ENCODE measurements at places on chromosomes 11 and 22. TPM values are rescaled to one million over a fixed set of nuclear protein-coding genes. Genes with fewer than 3 reads are reported as not detected.

YIF1A gene
- total RNA-seq = 78.9 TPM

EML3 gene
- total RNA-seq = 4.6 TPM

GRCh38 chr22:50150161-50151129 is 20.1 kb upstream of the PANX2 start:
- no peak for DNase-seq

ZNF280A gene
- total RNA-seq = 2.9 TPM

DNA sequence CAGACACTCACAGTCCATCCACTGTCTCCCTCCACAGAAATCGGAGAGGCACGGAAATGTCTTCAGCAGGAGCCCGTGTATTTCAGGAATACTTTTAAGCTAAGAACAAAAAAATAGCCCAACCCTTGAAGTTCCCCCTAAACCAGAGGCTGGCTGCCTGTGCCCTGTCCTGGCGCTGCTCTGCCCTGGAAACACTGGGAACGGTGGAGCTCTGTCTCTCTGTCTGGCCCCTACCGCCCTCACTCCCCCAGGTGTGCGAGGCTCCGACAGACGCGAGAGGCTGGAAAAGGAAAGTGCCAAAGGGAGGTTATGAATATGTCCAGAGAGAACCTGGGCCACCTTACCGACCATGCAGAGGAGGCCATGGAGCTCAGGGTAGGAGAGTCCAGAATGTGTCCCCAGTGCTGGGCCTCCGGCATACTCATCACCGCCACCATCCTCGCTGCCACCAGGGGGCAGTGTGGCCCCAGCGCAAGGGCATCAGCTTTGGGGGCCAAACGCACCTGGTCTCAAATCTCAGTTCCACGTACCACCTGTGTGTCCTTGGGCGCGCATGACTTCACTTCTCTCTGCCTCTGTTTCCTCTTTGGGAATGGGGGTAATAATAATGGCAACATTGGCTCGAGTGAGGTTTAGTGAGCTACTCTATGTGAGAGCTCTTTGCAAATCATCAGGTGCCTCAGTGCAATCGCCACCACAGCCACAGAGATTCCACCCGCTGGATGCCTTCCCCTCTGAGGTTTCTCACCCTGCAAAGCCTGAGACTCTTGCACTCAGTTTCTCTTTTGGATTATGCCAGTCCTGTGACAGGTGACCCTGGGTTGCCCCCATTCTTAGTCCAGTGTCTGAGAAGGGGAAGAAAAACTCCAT is 10.4 kb upstream of the SLCO2B1 start:
- peak; percentile 47 for DNase-seq

DDTL gene
- not detected for total RNA-seq

SYT12 gene
- total RNA-seq = not detected

- DNase-seq = no peak
Observed at GRCh38 chr11:63709336-63709884, 28.1 kb downstream of the RTN3 start.

GRCh38 chr11:16876837-16877236 is 137.4 kb downstream of the PLEKHA7 start:
- DNase-seq = no peak

- DNase-seq = no peak
Observed at GRCh38 chr22:44383652-44384562, 71.2 kb upstream of the SHISAL1 start.

DNA sequence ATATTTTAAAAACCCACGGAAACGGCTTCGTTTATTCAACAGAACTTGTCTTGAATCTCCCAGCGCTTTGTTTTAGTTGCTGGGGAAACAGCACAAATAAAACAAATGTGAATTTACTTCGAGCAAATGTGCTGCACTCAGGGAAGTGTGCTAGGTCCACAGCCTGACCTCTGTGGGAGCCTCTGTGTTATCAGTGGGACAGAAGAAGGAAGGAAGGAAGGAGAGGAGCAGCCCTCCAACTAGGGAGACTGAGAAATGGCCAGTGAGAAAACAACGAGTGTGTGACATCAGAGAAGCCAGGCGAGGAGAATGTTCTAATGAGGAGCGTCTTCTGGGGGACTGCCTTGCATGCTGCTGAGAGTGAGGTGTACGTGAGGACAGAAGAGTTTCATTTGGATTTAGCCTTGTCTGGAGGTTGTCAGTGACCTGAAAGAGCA is 42.7 kb downstream of the PPP6R3 start:
- DNase-seq = no peak

DNA sequence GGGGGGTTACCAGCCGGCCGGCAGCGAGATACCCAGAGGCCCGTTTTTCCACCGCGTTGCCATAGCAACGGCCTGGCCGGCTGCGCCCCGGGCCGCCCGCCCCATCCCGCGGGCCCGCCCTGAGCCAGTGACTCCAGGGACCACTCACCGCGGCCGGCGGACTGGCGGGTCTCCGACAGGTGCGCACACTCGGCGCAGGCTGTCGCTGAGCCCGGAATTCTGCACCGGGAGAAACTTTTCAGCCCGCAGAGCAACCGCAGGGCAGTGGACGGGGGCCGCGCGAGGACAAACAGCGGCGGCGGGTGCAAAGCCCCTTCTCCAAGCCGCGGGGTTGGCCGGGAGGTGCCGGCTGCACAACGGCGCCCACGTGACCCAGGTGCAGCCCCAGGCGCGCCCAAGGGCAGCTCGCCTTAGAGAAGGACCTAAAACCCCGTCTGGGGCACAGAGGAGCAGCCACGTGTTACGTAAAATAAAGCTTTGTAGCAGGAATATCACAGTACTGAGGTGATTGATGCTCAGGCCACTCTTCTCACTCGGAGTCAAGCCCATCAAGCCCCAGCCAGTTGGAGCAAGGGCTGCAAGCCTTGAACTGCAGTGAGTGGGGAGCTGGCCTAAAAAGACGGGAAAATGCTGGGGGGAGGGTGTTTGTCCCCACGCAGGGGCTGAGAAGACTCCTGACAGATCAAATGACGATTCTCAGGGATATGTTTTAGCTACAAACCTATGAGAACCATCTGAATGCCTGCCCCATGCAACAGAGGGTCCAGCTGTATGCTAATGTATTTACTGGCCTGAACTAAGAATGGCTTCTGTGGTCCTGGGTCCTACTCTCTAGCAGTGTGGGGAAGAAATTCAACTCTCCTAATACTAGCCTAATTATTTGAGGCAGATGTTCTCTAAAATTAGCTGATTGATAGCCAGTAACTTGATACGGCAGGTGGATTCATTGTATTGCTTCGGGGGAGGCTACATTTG is at the start of gene STK33:
STK33 (minus strand) TSS at position 294 of the 975 bp plus-strand sequence. CDS start 119,323 bp downstream, outside the sequence.
- peak; percentile 43 for DNase-seq

GRCh38 chr11:12724301-12725054 is 50.3 kb downstream of the TEAD1 start:
- DNase-seq = peak; percentile 64

- no peak for DNase-seq
Observed at GRCh38 chr11:63840356-63841060, 1.6 kb downstream of the MARK2 start.

DNA sequence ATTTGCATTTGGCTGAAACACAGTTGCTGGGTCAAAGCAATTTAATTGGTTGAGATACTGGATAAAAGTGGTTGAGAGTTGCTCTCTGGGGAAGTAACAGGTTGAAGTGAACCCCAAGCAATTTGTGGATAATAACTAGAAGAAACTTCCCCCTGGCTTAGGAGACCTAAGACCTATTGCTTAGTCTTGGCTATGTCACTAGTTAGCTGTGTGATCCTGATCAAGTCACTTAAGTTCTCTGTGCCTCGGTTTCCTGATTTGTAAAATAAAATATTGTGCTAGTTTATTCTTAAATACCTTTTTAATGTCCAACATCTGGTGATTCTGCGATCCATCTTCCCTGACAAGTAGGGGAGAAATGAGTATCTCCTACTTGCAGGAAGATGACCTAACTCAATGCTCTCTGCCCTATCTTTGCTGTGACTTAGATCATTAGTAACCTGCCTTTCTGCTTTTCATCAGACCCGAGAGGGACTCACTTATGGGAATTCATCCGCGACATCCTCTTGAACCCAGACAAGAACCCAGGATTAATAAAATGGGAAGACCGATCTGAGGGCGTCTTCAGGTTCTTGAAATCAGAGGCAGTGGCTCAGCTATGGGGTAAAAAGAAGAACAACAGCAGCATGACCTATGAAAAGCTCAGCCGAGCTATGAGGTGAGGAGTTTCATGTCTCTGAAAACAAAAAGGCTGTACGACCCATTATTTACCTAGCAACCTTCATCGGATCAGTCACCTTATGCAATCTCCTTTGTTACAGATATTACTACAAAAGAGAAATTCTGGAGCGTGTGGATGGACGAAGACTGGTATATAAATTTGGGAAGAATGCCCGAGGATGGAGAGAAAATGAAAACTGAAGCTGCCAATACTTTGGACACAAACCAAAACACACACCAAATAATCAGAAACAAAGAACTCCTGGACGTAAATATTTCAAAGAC is 37.5 kb downstream of the EHF start:
- DNase-seq = no peak

- no peak for DNase-seq
Observed at GRCh38 chr11:57566905-57567514, 462 bp downstream of the UBE2L6 start.

DNA sequence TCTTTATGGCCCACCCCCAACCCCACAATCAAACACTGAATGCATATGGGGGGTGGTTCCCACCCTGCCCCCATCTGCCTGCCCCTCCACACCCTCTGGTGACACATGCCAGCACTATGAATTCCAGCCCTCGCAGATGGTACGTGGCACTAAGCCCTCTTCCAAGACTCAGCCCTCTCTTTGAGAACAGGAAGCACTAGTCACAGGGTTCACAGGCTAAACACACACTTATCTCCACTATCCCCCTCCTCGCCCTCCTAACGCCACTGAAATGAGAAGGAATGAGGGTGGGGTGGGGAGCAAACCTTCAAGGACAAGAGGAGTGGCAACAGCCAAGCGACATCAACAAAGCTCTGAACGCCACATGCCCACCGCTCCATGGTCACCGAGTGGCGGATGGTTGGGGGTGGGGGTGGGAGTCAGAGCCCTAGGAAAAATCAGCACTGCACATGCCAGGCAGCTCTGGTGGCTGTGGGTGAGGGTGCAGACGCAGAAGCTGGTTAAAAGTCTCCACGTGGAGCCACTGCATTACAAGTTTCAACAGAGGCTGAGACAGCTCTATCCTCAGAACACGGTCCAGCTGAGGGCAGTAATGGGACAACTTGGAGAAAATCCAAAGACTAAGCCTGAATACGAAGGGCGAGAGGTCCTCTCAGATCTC is 33.6 kb downstream of the TMEM184B start:
- no peak for DNase-seq

DNA sequence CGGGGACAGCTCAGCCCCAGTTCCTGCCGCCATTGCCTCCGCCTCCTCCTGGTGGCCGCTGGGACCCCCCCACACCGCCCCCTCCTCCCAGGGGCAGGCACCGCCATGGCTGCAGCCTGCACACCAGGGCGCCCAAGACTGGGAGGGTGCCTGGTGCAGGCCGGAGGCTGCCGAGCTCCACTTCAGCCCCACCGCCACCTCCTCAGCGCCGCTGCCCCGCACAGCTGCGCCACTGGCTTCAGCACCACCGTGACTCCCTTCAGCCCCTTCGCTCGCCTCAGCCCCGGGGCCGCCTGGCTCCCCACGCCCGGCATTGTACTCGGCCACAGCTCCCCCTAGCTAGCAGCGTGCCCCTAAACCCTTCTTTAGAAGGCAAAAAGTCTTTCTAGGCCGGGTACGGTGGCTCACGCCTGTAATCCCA is 131.1 kb downstream of the CRYBB2 start:
- DNase-seq = no peak

DNA sequence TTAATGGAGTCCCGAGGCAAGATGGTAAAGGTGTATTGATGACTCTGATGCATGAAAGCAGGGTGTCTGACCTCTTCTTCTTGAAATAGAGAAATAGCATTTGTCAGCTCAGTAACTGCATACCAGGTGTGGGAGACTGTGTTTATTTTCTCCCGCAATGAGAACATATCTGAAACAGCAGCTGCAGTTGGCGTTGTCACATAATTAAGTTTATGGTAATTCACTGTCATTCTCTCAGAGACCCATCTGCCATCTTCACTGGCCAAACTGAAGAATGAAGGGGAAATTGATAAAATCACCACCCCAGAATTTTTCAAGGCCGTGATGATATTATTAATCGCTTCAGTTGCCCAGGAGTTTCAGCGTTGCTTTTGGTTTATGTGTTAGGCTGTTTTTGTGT is 20.1 kb upstream of the MCHR1 start:
- no peak for DNase-seq

PLET1 gene
- total RNA-seq = not detected

OR8G5 gene
- not detected for total RNA-seq

MS4A3 gene
- not detected for total RNA-seq

GRCh38 chr11:95739108-95739938 is 50.3 kb downstream of the FAM76B start:
- no peak for DNase-seq

DNA sequence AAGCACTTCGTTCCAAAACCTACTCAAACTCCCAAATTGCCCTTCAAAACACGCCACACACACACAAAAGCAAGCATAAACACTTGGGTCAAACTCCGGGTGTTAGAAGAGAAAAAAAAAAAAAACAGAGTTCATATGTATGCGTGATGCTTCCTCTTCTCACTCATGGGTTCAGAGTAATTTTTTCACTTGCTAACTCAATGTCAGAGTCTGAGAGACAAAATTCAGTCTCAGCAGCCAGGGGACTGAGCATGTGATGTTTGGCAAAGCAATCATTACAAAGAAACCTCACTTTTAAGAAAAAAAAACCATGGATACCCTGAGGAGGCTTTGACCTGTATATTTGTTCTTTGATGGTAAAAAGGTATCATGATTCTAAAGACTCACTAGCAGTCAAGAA is 461.7 kb downstream of the NTM start:
- no peak for DNase-seq

TYMP gene
- 2.3 TPM for total RNA-seq

Data from HepG2 (cell line).